ENCODE measurements at places on chromosomes 4 and X.

DNA sequence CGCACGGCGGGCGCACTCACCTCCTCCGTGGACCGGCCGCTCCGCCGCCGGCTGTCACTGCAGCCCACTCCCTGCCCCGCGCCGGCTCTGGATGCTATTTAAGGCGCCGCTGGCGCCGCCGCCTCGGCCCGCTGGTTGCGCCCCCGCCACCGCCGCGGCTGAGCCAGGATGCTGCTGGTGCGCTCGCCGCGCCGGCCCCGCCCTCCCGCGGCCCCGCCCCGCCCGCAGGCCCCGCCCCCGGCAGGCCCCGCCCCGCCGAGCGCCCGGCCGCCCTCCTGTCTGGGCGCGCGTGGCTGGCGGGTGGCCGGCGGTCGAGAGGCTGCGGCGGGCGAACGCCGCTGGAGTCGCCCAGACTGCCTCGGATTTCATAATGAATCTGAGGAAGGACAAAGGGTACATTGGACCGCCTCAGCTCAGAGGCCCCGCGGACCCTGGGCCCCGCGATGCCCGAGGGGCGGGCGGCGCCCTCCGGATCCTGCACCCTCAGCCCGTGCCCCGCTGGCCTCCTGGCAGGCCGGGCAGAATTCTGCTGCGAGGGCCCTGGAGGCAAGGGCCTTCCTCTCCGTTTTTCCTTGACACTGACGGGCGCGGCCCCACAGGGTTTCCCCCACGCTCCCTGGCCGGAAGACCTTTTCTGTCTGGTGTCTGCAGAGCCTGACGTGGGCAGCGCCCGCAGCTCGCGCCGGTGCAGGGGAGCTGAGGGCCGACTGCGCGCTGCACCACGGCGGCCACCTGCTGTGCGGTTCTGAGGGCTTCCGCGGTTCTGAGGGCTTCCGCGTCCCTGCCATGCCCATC, at the start of gene ACSL1:
Gene ACSL1 (minus strand): TSS at position 73 of the 795 bp plus-strand sequence. CDS start 22,454 bp downstream, outside the sequence.
- peak; percentile 71 for DNase-seq

DNA sequence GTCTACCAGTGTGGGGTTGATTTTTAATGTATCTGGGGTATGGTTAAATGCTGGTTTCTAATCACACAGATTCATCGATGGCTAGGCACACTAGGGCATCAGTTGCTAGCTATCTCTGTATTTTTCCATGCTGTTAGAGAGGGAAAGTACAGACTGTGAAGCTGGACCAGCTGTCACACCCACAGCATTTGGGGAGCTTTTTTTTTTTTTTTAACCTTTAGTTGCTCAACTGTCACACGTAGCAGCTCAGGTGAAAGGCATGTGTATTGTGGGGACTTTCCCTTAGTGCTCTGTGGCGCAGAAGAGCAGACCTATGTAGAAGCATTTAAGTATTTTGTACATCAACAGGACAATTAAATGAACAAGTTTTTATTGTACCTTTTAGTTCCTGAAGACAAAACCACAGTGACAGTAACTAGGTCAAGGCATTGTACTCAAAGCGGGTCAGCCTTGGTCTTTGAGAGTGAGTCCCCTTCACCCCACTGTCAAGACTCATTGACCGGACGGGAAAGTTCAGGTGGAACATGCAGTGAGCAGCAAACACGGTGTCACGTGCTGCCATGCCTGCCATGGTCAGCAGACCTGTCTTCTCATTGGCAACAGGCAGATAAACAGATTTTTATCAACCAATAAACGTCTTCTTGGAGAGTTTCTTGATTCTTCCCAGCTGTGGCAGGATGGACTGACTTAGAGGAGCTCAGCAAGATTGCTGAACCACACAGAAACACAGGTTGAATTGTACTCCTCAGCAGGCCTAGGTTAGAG, 65.3 kb downstream of the CASP3 start:
- peak; percentile 31 for DNase-seq

GRCh38 chr4:53764761-53765490, 173.6 kb upstream of the LNX1 start:
- DNase-seq, result no peak

DNA sequence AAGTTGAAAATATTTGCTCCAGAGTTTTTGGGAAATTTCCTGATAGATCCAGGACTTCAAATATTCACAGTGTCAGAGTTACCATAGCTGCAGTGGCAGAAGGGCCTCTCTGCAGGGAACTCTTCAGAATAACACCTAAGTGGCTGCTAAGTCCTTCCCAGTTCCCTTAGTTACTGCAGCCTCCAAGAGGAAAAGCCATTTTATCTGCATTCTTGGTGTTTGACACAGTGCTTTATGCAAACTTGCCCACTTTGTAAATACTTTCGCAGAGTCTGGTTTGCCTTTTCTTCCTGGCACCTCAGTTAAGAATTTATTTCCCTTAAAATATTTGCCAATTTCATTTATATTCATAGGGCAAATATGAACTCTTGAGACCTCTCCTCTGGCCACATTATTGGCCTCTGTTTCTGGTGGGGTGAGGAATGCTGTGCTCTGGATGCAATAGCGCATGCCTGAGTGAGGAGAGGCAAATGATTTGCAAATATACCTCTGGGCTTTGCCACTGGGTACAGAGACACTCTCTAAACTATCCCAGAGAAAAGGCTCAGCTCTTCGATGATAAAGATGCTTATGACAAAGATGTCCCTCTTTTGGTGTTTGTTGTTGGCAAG, 566.3 kb upstream of the NR3C2 start:
- DNase-seq, result no peak

DNA sequence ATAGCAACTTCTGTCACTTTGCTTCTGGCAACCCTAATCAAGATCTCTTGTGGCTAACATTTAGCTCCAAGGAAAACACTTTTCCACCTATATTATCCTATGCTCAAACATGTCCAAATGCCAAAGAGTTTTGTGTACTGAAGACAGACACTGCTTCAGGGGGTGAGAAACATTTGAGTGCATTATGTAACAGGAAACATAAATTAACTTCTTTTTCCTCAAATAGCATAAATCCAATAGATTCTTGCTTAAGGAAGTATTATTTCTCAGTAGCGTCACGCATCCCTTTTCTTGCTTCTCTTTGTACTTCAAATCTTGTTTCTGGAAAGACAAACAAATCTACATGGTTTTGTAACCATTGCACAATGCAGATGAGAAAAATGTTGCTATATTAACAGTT, 839.1 kb downstream of the GLUD2 start:
- no peak for DNase-seq

DNA sequence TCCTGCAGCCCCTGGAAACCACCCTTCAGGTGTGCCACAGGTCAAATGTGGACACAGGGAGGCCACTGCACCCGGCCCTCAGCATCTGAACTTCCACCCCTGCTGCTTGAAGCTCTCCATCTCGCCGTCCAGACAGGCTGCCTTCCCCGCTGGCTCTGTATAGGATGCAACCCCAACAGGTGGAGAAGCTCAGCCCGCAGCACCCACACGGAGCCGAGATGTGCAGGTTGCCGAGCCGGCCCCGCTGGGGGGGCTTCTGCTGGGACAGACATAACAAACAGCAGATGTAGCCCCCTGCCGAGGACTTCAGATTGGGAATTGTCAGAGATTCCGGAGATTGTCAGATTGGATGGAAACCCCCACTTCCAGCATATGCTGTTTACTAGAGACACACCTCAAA, 20.5 kb downstream of the TMEM187 start:
- no peak for DNase-seq

DNA sequence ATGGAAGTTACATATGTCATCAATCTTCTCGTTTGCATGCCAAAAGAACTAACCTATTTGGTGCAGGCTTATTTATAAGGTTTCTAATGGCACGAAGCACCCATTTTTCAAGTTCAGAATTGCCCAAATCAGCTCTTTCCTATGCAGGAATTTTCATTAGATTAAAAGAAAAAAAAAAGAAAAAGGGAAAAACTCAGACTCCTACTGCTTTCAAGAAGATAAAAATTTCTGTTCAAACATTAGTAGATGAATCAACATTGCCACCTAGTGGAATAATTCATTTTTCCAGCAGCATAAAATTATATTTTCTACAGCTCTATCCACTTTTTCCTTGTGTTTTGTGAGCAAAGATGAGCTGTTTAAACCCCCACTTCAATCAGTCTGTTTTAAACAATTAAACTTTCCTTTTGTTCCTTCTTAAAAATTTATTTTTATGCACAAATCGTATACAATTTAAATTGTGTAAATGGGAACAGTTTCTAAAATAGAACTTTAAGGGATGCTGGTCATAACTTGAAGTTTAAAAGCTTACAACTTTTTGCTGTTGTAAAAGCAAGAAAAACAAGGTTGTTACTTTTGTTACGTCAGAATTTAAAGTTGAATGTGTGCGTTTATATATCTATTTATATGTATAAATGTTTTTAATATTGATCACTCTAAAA, 309.9 kb downstream of the ARAP2 start:
- no peak for DNase-seq

- no peak for DNase-seq
These were observed 23.0 kb upstream of the IL13RA2 start for GRCh38 chrX:115040417-115040816.

DNA sequence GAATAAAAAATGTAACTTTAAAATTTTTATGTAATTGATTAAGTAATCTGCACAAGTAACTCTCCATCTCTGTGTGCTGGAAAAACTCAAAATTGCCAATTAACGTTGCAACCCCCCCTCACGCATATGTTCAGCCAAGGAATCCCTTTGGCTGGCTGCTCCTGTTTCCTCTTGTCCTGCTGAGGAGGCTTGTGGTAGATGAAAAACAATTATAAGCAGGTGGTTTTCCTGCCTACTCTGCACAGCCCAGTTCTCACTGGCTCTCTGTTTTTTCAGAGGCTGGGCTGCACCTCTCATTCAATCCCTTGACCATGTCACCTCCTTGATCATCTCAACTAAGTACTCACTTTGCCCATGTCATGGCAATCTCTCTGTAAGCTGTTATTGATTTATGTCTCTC, 1068.4 kb downstream of the ARAP2 start:
- DNase-seq, result no peak

DNA sequence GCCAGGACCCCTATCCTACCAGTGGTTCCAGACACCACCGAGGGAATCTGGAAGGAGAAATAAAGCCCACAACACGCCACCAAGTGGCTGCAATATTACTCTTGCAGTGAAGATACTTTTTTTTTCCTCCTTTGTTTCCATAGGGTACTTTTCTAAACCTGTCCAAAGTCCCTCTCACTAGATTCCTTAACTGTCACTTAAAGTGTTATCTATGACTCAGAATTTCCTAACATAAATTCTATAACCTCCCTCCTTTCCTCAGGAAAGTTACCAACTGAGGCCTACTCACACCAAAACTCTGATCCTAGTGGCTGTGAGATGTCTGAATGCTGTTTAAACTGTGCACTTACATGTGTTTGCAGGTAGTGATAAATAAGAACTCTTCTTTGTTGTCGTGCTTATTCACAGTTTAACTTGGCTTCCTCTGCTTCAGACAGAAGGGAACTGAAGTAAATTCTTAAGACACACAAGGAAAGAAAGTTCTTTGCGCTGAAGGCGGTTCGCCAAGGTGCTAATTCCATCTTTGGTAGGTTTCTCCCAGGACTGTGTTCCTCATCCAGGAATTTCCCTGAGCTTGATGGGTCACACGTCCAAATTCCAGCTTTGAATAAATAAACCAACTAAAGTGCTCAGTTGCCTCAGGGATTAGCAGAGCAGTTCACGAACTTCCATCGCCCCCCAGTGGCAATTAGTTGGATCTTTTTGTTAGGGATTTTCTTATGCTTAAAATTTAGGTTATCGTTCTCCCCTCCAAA, 10.7 kb upstream of the HCCS start:
- no peak for DNase-seq

DNA sequence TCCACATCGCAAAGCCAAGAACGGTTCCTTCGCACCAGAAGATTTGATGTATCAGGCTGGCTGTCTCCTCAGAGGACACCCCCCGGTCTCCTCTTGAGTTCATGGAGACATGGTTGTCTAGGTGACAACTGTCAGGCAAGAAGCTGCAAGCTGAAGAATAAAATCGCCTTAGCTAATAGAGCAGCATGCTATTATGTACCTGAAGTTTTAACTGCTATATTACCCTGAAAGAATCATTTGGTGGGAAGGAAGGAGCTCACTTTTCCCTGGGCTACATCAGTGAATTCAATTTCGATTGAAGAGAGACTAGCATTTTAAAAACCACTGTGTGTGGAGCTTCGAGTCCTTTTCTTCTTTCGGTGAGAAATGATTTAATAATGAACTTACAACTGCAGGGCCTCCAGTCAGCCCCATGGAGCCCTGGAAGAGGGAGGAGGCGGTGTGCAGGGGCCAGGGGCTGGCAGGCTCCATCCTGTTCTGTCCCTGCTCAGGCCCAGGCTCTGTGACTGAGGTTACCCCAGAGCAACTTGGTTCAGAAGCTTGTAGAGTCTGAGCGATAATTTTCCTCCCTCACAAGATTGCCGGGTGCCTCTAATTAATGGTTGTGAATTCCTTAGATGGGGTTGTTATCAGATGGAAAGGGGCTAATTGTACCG, 191.3 kb downstream of the MID1IP1 start:
- DNase-seq, result no peak

- no peak for DNase-seq
These were observed 2.9 kb downstream of the GAK start for GRCh38 chr4:929096-929765.

DNA sequence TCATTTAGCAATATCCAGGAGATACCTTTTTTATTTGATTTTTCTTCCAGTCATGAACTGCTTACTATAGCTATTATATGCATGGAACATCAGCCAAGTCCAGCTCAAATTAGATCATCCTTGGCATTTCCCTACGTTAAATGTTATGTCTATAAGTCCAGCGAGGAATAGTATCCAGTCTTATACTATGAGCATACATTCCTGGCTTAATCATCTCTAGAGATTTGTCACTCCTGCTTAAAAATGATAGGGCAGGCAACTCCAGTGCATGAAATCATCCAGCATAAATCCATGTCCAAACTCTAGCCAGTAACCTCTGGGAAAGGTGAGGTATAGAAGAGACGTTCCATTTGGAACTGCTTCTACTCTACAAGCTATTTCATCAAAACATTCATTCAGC, 126.7 kb upstream of the VCX2 start:
- no peak for DNase-seq

GRCh38 chr4:57233386-57233785, 123.2 kb upstream of the IGFBP7 start:
- no peak for DNase-seq

DNA sequence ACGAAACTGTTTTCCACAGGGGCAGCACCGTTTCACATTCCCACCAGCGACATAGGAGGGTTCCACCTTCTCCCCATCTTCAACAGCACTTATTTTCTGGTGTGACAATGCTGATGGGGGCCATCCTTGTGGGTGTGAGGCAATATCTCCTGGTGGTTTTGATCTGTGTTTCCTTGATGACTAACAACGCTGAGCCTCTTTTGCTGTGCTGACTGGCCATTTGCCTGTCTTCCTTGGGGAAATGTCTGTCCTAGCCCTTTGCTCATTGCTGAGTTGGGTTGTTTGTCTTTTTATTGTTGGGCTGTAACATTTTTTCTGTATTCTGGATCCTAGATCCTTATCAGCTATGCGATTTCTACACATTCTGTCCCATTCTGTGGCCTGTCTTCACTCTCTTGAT, 33.7 kb downstream of the ATP2B3 start:
- no peak for DNase-seq

GRCh38 chr4:85861064-85861765, 386.3 kb downstream of the ARHGAP24 start:
- DNase-seq, result no peak

DNA sequence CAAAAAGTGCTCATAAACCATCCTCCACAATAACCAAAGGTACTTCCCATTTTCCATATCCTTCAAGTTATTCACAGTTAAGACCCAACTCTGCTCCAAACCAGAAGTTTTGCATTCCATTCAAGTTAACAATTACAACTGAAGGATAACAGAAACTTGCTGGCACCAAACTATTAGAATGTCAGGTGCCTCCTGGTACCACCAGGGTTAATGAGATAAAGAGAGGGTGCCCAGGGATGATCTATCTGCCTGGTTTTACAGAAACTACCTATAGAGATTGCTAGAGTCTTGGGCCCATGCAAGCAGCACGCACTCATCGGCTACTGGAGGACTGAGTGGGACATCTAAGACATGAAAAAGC, 114.6 kb downstream of the RBM47 start:
- DNase-seq, result no peak

Measured in NK-92 treated with Interleukin-12 subunit alpha and Interleukin-12 subunit beta, amount 100 ng/mL, for 24 hours (cell line).